Activated CD8-positive, alpha-beta memory T cell treated with anti-CD3 and anti-CD28 coated beads for 1 hour (primary cell): ENCODE measurements at places on chromosomes 7 and 10.

DNA sequence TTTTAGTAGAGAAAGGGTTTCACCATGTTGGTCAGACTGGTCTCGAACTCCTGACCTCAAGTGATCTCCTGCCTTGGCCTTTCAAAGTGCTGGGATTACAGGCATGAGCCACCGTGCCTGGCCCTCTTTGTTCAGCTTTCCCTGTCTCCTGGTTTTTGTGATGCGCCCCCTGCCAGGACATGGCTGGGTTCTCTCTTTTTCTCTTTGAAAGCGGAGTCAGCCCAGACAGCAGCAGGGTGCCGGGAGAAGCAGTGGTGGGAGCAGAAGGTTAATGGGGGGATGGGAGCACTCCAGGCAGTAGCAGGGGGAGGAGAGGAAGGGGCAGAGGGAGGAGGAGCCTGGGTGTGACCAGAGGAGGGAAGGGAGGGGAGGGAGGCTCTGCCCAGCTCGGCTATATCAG lies 1.8 kb downstream of the MUC3A start:
- DNase-seq, result no peak

- no peak for DNase-seq
Observed at GRCh38 chr10:112785089-112785488, 165.0 kb upstream of the TCF7L2 start.

GRCh38 chr7:97149843-97150242 lies 32.3 kb downstream of the SDHAF3 start:
- no peak for DNase-seq

DNA sequence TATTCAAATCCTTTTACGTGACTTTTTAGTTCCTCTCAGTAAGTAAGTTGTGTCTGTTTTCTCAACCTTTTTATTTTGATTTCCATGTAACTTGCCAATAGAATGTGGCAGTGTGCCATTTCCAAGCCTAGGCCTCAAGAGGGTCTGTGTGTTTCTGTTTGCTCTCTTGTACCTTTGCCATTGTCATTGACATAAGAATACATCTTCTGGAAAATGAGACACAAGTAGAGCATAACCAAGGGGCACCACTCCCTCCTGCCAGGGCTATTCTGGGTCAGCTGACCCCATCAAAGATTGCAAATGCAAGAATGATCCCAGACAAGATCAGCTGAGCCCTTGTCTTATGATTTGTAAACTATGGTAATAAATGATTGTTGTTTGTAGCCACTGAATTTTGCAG lies 524.0 kb downstream of the IPMK start:
- DNase-seq, result no peak

GRCh38 chr7:7857143-7857583 lies 111.4 kb upstream of the GLCCI1 start:
- no peak for DNase-seq

DNA sequence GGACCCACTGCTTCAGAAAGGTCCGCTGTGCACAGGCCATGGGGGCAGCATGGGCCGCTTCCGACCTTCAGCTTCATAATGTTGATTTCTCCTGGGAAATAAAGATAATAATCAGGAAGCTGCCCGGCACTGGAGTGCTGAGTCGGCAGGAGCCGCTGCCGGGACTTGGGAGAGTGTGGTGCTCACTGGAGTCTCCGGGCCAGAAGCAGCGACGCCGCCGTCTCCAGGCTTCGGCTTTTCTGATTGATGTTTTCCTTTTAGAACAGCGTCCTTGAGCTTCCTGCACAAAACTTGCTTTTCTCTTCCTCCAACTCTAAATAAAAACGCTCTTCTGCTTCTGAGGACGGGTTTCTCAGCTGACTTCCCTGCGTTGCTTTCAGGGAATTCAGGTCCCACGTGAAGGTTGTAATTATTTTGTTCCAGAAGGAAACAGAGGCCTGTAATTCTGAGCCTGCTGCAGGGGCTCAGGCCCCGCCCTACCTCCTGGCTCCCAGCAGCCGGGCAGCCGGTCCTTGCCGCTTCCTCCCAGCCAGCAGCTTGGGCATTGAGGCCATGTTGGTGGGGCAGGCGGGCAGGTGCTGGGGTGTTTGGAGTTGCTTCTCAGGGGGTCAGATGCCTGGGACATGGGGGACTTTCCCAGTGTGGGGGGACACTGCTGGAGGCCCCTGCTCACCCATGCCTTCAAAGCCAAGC lies 14.7 kb downstream of the PWWP2B start:
- no peak for DNase-seq

- DNase-seq, result no peak
Observed at GRCh38 chr10:120990831-120991230, 139.7 kb downstream of the WDR11 start.

DNA sequence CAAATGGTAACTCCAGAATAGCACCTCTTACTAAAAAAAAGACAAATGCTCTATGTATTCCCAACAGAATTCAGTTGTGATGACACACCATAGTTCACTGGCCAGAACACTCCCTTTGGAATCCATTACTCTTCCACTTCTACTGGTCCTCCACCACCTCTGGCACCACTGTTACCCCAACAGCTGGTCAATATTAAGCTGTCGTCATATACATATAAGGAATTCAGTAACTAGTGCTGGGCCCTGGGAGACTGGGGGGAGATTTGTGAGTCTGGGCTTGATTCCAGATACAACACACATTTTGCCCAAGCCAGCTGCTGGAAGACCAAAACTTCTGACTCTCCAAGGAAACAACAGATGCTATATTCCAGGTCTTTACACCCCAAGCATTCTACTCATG lies 26.0 kb upstream of the ITGA8 start:
- DNase-seq, result no peak

DNA sequence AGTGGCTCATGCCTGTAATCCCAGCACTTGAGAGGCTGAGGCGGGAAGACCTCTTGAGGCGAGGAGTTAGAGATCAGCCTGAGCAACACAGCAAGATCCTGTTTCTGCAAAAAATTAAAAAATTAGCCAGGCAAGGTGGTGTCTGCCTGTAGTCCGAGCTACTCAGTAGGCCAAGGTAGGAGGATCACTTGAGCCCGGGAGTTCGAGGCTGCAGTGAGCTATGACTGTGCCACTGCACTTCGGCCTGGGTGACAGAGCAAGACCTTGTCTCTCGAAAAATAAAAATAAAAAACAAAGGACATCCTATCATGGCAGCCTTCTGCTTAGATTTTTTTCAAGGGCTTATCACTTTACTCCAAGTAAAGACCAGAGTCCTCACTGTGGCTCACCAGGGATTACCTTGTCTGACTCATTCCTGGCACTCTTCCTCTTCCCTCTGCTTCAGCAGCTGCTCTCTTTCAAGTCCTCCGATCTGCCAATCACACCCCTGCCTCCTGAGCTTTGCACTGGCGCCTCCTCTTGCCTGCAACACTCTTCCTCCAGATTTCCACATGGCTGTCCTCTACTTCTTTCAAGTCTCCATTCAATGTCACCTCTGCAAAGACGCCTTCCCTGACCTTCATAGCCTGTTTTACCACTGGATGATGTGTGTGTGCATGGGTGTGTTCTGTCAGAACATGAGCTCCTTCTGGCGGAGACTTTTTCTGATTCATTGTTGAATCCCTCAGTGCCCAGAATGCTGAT lies 7.7 kb downstream of the PRTFDC1 start:
- DNase-seq, result no peak

- no peak for DNase-seq
Observed at GRCh38 chr10:24680647-24681524, 42.8 kb downstream of the ARHGAP21 start.

- no peak for DNase-seq
Observed at GRCh38 chr10:90148116-90148855, 446.9 kb downstream of the KIF20B start.

DNA sequence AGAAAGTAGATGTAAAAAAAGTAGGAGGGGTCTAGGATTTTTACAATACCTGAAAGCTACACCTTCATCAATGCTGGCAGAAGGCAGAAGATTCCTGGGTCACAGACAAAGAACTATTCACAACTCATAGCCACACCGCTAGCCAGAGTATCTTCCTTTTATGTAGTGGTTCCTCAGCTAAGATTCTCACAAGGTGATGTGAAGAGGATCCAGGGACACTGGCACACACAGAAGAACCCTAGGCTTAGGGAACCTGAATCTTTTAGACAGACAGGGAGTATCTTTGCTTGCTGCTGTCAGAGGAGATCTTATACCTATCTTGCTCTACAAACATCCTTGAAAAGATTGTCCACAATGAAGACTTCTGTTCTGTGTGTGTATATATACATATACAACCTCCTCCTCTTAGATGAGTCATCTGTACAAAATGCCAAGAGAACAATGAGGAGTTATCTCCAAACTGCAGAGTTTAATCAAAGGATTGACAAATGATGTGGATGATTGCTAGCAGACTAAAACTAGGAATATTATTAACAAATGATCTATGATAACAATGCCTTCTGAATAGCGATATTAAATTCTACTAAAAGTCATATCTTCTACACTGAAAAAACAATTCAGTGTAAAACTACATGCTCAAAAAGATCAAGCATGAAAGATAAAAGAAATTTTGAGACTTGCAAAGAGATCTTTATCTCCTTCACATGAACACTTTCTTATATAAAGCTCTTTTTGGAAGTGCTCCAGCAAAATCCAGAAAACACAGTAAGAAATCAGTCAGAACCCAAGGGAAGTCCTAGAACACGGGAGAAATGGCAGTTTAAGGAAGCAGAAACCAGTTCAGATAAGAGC lies 409.3 kb downstream of the PARD3 start:
- DNase-seq, result no peak

- DNase-seq, result no peak
Observed at GRCh38 chr10:118012952-118013525, 33.7 kb downstream of the RAB11FIP2 start.

DNA sequence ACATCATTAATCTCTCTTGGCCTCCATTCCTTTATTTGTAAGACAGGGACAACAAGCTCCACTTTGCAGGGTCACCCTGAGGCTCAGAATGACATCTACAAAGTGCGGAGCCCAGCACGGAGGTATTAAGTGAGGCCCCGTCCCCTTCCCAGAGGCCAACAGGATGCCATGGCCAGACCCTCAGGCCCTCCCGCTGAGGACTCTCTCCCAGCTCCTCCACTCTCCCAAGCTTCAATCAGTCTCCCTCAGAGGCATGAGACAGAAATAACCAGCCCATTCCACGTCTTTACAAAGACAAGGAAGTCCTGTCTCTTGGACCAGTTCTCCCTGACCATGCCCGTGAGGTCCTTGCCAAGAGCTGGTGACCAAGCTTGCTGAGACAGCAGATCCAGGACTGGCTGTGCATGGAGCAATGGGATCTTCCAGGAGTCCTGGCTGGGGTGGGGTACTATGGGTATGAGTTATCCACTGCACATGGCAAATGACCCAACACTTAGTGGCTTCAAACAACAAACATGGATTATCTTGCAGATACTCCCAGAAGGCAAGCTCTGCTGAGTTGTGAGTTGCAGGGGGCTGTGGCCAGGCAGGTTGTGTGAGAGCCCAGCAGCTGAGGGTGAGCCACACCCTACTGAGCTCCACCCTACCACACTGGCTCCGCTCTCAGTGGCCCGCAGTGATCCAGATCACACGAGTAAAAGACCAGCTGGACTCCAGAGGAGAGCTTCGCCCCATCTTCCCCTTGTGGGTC lies 4.3 kb upstream of the PPIF start:
- DNase-seq, result no peak

DNA sequence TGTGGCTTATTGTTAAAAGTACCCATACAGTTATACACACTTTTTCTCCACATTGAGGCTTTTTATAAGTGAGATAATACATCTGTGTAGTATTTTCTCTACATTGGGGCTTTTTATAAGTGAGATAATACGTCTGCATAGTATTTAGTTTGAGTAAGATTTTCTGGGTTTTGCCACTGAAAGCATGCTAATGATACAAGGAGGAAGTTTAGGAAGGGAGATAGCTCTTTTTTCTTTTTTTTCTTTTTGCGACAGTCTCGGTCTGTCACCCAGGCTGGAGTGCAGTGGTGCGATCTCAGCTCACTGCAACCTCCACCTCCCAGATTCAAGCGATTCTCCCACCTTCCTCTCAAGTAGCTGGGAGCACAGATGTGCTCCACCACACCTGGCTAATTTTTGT lies 13.3 kb downstream of the FAM107B start:
- DNase-seq, result no peak

DNA sequence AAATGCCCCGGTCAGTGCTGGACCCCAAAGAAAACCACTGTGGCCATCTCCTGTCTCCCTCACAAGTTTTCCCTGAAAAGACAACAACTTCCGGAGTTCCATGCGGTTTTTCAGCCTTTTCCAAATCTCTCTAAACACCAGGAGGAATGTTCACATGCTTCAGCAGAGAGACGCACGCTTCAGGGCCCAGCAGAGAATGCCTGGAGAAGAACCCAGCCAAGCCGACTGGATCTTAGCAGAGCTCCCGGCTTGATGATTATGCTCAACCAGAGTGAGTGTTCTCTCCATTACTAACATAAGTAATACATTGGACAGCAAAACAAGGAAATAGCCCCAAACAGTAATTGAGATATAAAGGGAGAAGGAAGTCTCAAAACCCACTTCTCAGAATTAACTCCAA lies 17.9 kb downstream of the PRKCQ start:
- DNase-seq, result no peak

GRCh38 chr7:148782757-148783456 lies 84.2 kb downstream of the CUL1 start:
- no peak for DNase-seq

GRCh38 chr7:111727905-111728634 lies 165.8 kb upstream of the IMMP2L start:
- DNase-seq, result no peak

- no peak for DNase-seq
Observed at GRCh38 chr10:125768219-125768855, 7.3 kb downstream of the MMP21 start.

GRCh38 chr10:69896606-69897231 lies 95.0 kb downstream of the COL13A1 start:
- no peak for DNase-seq

DNA sequence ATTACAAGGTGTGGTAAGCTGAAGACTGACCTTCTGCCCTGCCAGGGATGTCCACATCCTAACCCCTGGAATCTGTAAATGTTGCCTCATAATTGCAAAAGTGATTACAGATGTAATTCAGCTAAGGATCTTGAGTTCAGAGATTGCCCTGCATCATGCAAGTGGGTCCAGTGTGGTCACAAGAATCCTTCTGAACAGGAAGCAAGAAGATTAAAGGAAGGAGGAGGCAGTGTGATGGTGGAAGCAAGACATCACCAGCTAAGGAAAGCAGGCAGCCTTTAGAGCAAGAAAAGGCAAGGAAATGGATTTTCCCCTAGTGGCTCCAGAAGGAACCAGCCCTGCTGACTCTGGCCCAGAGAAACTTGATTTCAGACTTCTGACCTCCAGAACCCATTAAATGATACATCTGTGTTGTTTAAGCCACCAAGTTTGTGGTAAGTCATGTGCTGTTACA lies 78.1 kb downstream of the USP6NL start:
- no peak for DNase-seq

DNA sequence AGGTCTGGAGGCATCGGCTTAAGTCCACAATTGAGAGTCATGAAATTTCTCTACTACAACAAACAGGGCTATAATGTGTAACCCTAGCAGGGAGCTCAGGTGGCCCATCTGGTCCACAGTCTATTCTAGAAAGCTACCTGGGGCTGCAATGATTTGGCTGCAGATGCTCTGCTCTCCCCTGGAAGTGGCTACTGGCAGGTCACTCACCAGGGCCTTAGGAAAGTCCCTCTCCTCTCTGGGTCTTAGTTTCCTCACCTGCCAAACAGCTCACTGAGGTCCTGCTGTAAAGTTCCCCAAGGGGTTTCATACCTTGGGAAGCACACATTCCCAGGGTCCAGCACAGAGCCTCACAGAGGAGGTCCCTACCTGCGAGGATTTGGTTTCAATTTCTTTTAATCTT lies 2.5 kb downstream of the IGFBP3 start:
- no peak for DNase-seq

- DNase-seq, result no peak
Observed at GRCh38 chr7:7790041-7790741, 71.8 kb upstream of the RPA3 start.
